Cardiac atrium fibroblast (primary cell): ENCODE measurements at places on chromosomes 16 and 17. TPM values are rescaled to one million over a fixed set of nuclear protein-coding genes. Genes with fewer than 3 reads are reported as not detected.

The ADAM11 gene
- 1.5 and 2.2 TPM in 2 replicates for total RNA-seq

The DUSP3 gene
- total RNA-seq, result 32.9 and 42.4 TPM in 2 replicates

The DRC3 gene
- 0.65 TPM in 1 of 2 replicates, not detected in the other for total RNA-seq

The CSH2 gene
- not detected in 2 replicates for total RNA-seq

The NT5C gene
- total RNA-seq, result 70.3 and 89.7 TPM in 2 replicates

The CRYBA1 gene
- total RNA-seq, result not detected in 2 replicates

The ST3GAL2 gene
- 35.3 and 41.0 TPM in 2 replicates for total RNA-seq

The ALOX12B gene
- not detected in 2 replicates for total RNA-seq

The RAB40B gene
- total RNA-seq, result 8.3 and 13.1 TPM in 2 replicates
